Effector memory CD8-positive, alpha-beta T cell (primary cell): ENCODE measurements at places on chromosomes 6 and 20.
A peak's percentile ranks its signal among the peaks of the same experiment; 100 is the strongest.

DNA sequence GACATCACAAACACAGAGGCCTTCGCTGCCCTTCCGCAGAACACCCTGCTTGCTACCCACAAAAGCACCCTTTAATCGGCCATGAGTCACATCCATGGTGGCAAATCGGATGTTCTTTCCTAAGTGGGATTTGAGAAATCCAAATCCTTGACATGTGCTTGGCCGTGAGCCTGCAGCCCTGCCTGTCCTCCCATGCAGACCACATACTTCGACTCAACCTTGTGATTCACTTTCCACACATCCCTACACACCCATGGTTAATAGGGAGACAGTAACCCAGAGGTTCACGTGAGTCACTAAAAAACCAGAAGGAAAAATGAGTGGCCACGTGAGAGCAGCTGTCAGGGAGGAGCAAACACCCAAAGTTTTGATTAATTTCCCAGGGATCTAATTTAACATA lies 19.4 kb downstream of the RAMACL start:
- DNase-seq: no peak

DNA sequence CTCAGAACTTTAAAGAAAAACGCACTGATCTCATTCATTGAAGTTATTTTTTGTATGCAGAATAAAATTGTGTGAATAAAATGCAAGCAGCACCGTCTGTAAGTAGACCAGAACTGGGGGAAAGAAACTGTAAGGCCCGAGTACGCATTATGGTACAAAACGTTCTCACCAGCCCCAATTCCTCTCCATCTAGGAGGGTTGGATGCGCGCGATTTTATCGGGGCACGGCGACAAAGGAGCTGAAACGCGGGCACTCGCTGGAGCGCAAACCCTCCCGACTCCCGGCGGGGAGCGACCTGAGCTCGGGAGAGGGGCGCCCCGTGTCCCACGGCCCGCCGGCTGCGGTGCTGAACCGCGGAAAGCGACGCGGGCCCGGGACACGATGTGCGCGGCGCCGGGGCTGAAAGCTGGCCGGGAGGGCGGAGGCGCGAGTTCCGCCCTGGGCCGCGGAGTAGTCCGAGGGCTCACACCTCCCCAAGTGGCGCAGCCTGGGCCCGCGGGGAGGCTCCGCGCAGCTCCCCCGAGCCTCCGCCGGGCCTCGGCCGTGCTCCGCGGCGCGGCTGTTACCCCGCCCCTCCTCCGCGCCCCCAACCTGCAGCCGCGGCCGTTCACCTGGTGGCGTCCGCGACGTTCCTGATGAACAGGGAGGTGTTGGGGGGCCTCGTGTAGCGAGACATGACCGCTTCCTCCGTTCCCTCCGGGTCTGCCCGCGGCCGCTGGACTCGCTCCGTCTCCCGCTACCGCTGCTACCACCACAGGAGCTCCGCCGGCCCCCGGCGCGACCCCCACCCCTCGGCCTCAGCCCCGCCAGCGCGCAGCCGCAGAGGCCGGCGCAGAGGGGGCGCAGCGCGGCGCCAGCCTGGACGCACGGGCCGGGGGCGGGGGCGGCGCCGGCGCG lies at the start of gene SRSF12:
Gene SRSF12 (minus strand): TSS at position 861 of the 898 bp plus-strand sequence. CDS start 184 bp downstream, at position 677.
- peak; percentile 22 for DNase-seq

DNA sequence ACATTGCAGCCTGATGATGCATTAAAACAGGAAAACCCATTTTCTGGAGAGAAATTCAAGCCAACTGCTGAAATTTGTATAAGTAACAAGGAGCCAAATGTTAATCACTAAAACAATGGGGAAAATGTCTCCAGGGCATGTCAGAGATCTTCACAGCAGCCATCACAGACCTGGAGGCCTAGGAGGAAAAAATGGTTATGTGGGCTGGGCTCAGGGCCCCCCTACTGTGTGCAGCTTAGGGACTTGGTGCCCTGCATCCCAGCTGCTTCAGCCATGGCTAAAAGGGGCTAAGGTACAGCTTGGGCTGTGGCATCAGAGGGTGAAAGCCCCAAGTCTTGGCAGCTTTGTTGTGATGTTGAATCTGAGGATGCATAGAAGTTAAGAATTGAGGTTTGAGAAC lies 479.8 kb downstream of the BCKDHB start:
- DNase-seq: no peak

DNA sequence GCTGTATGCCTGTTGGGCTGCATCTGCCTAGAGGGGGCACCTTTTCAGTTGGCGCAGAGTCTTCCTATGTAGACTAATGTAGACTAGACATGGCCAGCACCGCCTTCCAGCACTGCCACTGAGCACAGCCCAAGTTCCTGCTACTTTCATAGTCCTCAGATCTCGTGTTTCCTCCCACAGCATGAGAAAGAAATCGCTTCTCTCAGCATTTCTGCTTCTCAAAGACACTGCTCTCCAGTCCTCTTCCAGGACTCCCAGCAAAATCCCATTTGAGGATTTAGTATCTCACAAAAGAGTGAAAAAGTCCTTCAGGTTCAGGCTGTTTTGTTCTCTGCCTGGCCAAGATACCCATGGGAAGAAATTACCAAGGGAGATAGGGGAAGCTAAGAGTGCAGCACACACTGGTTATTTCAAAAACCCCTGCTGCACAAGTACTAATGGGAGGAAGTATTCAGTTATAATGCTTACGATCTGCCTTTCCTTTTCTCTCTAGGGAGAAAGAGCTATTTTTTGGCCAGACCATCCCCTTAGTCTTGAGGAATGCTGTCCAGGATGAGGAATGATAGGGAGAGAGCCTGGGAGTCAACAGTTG lies 35.7 kb downstream of the OGFRL1 start:
- DNase-seq: no peak

DNA sequence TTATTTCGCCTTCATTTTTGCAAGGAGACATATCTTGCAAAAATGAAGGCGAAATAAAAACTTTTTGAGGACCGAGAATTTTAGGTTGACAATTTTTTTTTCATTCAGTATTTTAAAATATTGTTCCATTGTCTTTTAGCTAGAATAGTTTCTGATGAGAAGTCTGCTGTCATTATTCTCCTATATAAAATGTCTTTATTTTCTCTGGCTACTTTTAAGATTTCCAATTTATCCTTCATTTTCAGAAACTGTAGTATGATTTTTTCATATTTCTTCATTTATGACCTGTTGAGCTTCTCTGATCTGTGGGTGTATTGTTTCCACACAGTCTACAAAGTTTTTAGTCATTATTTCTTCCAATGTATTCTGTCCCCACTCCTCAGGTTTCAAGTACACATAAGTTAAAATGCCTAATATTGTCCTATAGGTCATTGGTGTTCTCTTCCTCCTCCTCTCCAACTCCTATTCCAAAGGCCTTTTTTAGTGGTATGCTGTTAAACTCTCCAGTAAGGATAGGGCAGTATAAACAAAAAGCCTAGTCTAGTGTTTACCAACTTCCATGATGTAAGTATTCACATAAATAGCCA lies 15.7 kb downstream of the AHI1 start:
- no peak for DNase-seq

- no peak for DNase-seq
These were observed 16.8 kb downstream of the MRS2 start for GRCh38 chr6:24419526-24419925.

- DNase-seq: peak; percentile 39
These were observed 122.1 kb upstream of the SPACA1 start for GRCh38 chr6:87925373-87926060.

DNA sequence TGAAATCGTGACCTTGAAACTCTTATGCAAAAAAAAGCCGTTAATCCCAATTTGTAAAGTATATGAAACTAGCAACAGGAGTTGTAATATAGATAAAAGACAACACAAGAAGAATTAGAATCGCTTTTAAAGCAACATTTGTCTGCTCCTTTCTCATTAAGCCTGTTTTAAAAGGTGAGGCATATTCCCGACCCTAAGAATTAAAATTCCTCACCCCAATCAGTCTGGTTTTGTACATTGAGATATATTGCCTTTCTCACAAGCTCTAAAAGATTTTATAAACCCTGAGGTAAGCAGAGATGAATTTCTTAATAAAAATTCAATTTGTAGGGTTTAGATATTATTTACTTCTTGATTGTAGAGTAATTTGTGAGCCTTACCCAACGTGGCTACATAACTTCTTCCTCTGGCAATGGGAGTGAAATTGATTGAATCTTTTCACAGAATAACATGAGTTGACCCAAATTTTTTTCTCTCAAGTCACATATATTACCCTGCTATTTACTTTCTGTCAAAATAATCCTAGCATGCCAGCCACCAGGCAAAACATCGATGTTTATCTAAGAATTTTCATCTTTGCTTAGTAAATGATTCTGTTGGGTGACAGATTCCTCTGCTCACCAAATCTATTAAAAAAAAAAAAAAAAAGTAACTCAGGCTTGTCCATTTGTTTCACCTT lies 173.7 kb downstream of the HACE1 start:
- DNase-seq: no peak
